HTR-8/SVneo (cell line): ENCODE measurements at places on chromosomes 7 and 10.

DNA sequence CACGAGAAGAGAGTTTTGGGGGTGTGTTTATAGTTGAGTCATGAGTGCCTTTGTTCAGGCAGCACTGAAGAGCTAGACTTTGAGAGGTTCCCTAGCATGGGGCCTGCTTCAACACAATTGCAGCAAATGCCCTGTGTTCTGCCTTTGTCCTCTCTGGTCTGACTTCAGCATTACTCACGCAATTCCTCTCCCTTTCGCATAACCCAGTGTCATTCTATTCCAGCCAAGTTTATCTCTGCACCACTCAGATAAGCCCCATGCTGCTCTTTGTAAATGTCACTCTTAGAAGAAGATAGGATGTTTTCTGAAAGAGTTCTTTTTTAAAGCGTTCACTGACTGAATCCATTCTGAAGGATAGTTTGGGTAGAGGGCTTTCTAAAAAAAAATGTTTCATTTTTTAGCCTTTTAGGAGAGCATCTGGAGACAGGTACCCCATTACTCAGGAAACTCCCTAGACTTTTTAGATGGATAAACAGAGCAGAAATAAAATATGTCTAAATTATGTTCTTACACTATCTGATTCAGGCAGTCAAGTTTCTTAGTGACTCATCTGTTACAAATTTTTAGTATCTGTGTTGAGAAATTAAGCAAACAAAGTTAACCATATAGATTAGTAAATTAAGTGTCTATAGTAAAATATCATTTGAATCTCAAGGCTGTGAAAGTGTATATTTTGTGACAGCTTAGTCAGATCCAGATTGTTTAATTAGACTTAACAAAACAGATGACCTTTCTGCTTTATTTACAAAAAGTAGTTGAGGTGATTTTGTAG, 318.5 kb downstream of the GPR158 start:
- no peak for DNase-seq

DNA sequence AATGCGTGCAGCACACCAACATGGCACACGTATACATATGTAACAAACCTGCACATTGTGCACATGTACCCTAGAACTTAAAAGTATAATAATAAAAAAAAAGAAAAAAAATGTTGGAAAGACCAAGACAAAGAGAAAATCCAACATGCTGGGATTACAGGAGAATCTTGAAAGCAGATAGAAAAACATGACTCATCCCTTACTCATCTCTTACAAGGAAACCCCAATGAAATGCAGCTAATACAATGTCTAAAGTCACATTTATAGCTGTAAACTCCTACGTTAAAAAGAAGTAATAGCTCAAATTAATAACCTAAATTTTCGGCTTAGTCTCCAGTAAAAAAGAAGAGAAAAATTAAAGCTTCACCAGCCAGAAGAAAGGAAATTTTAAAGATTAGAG, 47.5 kb upstream of the DGKB start:
- DNase-seq, result no peak

- DNase-seq, result no peak
Measured at GRCh38 chr7:9945131-9945530, 1028.5 kb upstream of the PHF14 start.

- DNase-seq, result no peak
Measured at GRCh38 chr7:30975256-30975899, 11.6 kb downstream of the GHRHR start.

DNA sequence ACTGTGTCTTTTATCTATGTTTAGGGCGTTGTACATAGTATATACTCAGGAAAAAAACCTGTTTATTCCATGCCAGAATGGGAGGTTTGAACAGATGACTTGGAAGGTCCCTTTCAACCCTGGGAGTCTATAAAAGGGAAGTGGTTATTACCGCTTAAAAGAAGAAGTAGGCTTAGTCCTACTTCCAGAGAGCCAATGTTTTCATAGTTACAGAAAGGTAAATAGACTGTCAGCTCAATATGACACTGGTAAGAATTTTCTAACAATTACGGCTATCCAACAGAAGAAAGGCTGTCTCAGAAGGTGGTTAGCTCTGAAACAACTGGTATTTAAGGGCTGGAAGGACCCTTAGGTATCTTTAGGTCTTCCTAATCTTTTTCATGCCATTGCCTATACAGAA, 1.1 kb upstream of the TFAM start:
- no peak for DNase-seq

DNA sequence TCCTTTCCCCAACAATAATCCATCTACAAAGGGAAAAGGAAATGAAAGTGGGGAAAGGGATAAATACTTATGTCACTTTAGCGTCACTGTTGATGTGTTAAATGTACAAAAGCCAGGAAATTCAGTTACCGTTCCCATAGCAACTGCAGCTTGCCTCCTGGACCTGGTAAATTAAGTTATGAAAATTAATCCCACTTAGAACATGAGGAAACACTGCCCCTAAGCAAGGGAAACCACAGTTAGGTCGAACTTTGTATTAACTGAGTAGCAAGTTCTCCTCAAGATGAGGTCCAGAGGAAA, 338.2 kb upstream of the AOAH start:
- DNase-seq, result no peak

GRCh38 chr10:77230194-77230593, 407.4 kb downstream of the KCNMA1 start:
- DNase-seq, result no peak

- DNase-seq, result no peak
Measured at GRCh38 chr10:58994226-58995057, 182.0 kb upstream of the PHYHIPL start.

DNA sequence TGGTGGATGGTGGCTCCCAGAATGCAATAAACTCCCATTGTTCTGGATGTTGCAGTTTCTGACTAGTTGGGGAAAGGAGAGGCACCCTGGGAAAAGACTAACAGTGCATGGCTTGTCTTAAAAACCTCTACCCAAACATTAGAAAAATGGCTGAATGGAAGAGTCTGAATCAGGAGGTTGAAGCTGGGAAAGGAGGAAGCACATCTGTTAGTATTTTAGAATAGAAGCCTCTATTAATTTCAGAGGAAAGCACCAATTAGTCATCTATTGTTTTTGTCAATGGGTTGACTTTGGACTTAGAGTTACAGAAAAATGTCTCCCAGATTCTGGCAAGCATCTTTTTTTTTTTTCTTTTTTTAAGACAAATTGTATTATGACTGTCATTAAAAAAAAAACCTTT, 56.1 kb upstream of the ELMO1 start:
- DNase-seq, result no peak

DNA sequence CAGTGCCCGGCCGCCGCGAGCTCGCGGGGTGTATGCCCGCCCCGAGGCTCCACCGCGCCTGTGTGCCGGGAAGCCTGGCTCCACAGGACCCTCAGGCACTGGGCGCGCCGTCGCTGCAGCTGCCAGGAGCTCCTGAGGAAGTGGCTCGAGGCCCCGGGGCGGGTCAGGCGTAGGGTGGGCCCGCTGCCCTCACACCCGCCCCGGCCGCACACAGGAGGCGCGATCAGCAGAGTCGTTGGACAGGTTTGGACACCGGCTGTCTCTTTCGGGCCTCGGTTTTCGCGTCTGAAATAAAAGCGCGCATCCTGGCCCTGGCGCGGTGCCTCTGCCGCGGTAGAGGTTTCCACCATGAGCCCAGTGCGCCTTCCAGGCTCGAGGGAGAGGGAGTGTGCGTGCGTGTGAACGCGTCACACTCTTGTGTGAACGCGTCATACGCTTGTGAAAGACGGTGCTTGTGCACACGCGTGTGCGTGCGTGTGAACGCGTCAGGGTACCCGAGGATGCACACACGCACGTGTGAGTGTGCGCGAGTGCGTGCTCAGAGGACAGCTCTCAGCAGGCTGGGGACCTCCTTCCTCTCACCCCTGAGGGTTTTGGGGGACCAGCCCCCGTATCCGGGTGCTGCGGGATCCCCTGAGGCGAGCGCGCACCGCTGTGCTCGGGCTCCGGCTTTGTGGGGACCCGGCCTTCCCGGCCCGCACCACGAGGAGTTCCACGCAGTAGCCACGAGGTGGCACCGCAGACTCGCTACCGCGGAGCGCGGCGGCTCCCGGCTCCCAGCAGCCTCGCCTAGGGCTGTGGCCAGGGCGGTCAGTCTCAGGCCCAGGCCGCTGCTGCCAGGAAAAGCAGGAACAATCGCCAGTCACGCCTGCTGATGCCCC, 83.8 kb downstream of the BMS1 start:
- DNase-seq, result peak; percentile 81

- DNase-seq, result peak; percentile 73
Measured at GRCh38 chr10:114271779-114272167, 32.7 kb downstream of the VWA2 start.

GRCh38 chr7:1154172-1154739, 5.7 kb downstream of the ZFAND2A start:
- no peak for DNase-seq

DNA sequence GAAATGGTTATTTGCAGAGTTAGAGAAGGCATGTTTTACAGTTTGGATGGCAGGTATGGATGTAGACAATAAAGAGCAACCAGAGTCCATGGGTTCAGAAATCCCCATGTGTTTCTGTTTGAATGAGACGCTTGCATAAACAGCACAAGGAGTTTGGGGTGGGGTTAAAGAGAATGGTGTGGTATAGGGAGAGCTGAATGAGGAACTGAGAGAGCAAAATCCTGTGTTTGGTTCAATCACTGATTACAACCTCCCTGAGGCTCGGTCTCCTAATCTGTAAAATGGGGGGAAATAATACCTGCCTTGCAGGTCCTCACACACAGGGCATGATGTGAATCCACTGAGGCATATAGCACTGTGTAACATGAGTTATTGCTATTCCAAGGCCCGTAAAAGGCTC, 23.7 kb downstream of the CAV1 start:
- DNase-seq, result no peak

DNA sequence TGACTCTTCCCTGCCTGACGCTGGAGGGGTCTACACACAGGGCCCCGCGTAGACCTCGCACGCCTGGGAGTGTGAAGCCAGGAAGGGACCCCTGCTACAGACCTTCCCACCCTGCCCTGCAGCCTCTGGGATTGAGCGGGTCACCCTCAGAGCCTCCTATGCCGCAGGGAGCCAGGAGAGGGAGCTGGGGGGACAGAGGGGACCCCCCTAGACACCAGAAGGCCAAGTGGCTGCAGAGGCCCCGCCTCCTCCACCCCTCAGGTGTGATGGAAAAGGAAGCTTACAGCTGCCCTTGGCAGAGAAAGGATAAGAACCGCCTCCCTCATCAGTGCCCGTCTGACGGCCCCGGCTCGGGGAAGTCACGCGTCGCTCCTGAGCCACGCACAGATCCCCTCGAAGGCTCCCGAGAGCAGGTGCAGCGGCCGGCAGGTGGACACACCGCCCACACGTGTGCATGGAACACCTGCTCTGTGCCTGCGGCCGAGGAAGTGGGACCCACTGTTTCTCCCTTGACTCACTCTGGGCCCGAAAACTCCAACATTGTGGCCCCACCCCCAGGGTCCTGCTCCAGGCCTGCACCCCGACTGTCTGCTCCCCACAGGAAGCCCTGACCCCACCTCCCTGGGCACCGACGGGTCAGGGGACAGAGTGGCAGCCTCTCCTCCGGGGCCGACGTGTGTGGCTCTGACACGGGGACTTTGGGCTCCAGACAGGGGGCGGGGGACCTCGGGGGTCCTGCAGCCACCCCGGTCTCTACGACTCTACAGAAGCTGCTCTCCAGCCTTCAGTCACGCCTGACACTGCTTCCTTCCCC, 73.3 kb downstream of the MICALL2 start:
- DNase-seq, result no peak

GRCh38 chr10:19491166-19491565, 325.1 kb upstream of the PLXDC2 start:
- no peak for DNase-seq
